SW480 (cell line): ENCODE measurements at places on chromosomes 12 and 14.

- DNase-seq, result no peak
Measured at GRCh38 chr12:31523306-31523705, 67.6 kb downstream of the DENND5B start.

DNA sequence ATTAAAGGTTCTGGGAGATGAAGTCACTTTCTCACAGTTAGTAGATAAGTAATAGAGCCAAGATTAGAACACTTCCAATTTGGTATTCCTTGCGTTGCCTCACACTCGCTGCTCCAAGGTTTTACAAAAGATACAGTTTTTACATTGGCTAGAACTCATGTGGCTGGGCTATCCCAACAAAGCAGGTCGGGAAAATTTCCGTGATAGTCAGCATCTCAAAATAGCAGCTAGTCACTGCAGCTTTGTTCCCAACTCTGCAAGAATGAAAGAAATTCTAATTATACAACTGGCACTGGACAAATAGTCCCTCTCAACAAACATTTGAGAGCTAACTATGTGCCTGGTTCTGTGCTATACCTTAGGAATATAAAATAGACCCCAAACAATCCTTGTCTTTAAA, 24.6 kb upstream of the PPP1R12A start:
- no peak for DNase-seq

- peak; percentile 53 for DNase-seq
Measured at GRCh38 chr12:94640134-94640928, 10.0 kb downstream of the TMCC3 start.

GRCh38 chr14:50013934-50014333, 102.4 kb downstream of the VCPKMT start:
- no peak for DNase-seq

DNA sequence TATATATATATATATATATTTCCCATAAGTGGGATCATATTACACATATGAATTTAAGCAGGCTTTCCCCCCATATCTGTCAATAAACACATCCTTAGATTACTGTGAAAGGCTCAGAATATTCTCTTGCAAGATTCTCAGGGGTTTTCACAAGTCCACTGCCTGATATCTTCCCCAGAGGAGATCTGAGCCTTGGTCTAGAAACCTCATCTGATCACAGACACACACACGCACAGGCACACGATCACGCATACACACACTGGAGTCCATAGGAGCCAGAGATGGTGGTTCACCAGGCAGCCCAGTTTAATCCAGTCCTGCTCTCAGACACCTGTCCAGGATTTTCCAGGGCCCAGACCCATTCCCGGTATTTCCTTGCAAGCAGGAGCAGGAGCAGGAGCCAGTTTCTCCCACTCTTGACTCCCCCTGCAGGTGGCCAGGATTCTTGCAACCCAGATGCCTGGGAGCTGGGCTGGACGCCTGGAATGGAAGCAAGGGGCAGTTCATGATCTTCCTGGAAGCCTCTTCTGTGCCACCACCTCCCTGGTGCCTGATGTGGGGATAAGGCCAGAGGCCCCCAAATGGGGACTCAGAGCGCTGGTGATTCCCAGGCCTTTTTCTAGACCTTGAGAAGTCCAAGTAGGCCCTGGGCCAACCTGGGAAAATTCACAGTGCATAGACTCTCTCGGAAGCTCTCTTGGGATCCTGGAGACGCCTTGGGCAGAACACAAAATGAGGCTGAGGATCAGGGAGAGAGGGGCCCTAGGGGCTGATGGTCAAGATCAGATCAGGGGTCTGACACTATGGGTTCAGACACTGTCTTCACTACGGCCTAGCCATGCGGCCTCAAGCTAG, 16.5 kb upstream of the KRT78 start:
- peak; percentile 82 for DNase-seq

- no peak for DNase-seq
Measured at GRCh38 chr14:54370323-54371198, 26.2 kb upstream of the CDKN3 start.

DNA sequence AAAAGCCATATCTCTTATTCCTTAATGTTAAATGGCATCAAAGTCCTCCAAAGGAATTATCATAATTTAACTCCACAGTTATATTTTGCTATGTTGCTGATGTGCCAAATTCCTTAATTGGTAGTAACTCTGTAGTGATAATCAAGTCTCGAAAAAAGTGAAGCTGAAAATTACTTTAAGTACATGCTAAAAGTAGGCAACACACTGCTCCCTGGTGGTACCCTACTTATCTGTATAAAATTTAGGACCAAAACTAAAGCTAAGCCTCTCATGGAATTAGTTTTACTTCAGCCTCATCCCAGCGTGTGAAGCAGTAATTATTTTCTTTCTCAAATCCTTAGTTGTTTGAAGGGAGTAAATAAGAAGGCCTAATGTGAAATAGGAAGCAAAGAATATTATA, 132.8 kb downstream of the TTLL5 start:
- DNase-seq, result no peak

- no peak for DNase-seq
Measured at GRCh38 chr12:115223991-115224390, 540.0 kb upstream of the TBX3 start.

GRCh38 chr14:95319312-95320077, at the start of gene CLMN:
TSS of gene CLMN (minus strand) at chr14:95319908. CDS start at chr14:95319792, 116 bp downstream.
- DNase-seq, result peak; percentile 54
